ENCODE measurements at places on chromosomes 7 and 10.

DNA sequence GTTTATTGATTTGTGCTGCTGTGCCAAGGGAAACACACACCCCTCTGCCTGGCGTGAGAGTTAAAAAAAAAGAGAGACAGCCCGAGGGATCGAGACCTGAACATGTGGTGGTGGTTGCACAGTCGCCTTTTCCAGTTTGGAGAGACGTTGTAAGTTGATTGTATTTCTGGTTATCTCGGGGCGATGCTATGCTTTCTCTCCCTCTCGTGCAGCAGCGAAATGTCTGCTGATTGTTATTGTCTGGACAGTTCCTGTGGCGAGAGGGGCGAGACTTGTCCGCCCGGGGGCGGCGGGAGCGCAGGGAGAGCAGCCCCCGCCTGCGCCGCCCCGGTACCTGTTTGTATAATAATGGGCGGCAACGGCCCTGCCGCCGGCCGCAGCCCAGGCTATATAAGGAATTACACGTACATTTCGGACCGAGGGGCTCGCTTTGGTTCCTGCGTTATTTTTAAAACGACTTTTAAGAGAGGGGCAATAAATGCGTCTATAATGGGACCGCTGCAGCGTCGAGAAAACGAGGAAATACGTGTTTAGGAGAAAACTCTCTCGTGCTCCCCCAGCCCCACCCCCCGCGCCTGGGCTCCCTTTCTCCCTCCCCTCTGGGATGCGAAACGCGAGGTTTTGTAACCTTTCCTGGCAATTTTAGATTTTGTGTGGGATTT, 1.7 kb downstream of the ZEB1 start:
- no peak for DNase-seq

DNA sequence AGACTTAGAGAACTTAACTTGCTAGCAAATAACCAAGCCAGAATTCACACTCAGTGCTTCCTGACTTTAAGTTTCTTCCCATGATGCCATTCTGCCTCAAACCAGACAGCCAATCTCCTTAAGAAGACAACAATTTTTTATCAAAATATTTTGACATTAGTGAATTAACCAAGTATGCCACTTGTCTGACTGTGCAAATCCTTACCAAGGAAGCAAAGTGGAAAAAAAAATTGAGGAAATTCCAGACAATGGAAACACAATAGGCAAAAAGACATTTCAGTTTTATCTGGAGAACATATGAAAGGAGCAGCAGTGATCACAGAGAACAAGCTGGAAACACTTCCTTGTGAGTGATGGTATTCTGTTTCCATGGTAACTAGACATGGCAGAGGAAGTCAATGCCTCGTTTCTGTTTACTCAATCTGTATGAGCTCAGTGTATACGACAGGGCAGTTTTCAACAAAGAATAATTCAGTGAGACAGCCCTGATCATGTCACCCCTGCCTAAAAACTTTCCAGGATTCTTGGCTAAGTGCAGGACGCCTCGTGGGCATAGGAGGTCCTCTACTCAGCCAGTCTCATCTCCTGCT, 114.2 kb downstream of the DYNC1I1 start:
- DNase-seq = no peak

GRCh38 chr10:72255977-72256729, 17.6 kb upstream of the DDIT4 start:
- DNase-seq = no peak

- DNase-seq = no peak
These were observed 150.8 kb downstream of the FAM107B start for GRCh38 chr10:14623931-14624330.

DNA sequence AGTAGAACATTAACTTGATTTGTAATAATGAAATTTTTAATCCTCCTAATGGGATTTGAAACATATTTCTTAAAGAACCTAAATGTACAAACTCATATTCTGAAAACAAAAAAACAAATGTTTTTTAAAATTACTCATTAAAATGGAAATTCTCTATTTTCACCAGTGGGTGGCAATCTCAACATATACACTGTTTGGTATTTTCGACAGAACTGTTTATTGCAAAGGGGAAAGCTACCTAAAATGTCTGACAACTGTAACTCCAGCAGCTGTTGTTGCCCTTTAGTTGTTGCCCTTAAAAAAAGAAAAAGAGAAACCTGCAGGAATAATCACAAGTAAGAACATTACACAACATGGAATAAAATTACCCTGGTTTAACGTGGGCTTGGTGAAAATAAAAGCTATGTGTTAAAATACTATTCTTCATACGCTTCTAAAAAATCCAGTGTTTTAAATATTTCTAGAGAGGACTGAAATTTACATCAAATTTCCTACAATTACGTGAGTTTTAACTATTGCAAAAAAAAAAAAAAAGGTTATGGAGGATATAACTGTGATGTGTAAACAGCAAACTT, 54.5 kb downstream of the COL1A2 start:
- DNase-seq = no peak

- DNase-seq = no peak
These were observed 18.6 kb downstream of the PYROXD2 start for GRCh38 chr10:98396096-98397063.

DNA sequence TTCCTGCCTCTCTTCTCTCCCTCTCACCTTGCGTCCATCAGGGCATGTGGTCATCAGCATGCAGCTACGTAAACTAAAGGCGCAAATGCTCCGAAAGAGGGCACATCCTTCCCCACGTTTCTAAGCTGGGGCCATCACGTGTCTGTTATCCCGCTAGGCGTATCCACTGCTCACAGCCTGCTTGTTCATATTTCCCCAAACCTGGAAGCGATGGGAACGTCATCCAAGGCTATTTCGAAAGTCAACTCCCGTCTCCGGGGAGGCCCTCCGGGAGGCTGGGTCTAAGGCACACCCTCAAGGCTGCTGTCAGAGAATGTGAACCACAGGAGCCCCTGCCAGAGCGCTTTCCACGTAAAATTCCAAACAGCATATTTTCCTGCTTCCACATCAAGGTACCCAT, 199.2 kb downstream of the DIP2C start:
- no peak for DNase-seq

- DNase-seq = no peak
These were observed 271.1 kb downstream of the ADARB2 start for GRCh38 chr10:1465993-1466764.

DNA sequence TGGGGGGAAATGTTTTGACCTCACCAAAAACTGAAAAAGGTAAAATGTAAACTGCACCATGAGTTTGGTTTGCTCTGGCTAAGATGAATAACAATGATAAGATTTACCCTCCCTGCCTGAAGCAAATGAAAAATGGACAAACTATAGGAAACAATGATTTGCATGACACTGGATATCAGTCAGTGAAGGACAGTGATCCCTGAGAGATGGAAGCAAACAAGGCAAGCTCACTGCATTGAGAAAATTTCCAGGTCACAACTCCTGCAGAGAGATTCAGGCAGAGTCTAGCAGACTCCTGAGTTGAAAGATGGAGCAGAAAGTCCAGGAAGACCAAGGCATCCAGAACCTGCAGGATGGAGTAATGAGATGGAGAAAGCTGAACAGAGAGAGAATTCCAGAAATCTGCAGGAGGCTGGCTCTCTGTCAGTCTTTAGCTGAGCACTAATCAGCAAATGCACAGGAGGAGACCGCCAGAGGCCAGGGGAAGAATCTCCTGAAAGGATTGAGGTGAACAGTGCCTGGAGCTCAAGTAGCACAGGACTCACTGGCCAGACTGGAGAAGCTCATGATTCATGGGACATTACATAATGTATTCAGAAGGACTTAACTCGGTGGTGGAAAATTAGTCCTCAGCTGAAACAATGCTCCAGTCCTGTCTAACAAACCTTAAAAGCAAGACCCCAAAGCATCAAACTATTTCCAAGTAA, 51.2 kb upstream of the PALS2 start:
- no peak for DNase-seq

DNA sequence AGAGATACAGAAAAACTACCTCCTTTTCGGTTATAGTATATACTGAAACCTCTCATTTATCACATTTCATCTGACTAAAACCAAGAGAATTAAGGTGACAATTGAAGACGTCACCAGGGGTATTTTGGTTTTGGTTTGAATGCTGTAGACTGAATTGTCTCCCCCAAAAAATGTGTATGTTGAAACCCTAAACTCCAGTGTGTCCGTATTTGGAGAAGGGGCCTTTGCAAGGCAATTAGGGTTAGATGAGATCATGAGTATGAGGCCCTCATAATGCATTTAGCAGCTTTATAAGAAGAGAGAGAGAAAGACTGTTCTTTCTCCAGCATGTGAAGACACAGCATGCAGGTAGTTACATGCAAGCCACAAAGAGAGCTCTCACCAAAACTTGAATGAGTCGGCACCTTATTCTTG, 59.5 kb downstream of the CACNA2D1 start:
- no peak for DNase-seq

DNA sequence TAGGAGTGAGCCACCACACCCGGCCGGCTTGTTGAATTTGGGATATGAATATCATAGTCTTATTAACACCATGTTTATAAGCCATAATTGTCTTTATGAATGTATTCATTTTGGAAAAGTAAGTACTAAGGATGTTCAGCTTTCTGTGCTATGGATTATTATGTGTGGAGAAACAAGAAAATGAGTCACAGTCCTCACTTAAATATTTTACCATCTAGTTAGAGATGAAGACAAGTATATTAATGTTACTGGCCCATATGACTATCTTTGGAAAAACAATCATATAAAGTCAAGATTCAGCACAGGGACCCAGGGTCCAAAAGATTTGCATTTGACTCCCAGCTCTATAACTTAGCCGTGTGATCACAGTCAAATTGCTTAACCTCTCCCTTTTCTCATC, 9.8 kb upstream of the TOMM7 start:
- DNase-seq = no peak

GRCh38 chr10:29761916-29762315, 127.1 kb upstream of the SVIL start:
- DNase-seq = no peak

- no peak for DNase-seq
These were observed 411.6 kb upstream of the DPP6 start for GRCh38 chr7:153640586-153640985.

DNA sequence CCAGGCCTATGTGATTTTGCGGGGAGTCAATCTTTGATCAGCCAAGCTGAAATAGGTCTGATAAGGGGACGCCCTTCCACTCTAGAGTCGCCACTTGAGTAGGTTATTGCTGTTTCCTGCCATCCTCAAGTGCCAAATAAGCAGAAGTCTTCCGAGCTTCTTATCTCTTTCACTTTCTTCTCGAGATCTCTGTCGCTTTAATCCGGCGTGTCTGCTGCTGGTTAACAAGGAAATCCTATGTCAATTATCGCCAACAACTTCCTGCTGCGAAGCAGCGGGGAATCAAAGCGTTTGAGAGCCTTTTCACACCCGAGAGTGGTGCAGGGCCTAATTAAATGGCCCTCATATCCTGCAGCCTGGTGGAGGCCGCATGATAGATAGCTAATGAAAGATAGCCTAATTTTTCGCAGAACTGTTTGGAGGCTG, 215.9 kb downstream of the RAB11FIP2 start:
- DNase-seq = no peak

DNA sequence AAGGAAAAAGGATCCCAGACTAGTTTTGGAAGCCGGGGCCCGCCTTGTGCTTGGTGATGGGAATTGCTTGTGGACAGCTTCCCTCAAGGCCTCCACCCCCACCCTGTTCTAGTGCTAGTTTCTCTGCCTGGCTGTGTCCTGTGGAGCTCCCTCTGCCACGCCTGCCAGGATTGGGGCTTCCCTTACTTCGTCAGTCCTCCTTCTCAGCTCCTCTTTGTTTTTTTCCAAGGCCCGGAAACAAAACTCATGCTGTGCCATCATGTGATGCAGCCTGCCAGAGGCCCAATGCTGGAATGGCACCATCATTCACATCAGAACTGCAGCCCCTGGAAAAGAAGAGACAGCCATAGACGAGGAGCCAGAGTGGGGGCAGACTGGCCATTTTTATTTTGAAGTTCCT, 11.2 kb downstream of the YKT6 start:
- DNase-seq = peak; percentile 21

- DNase-seq = no peak
These were observed 218.4 kb downstream of the GATA3 start for GRCh38 chr10:8272794-8273425.

DNA sequence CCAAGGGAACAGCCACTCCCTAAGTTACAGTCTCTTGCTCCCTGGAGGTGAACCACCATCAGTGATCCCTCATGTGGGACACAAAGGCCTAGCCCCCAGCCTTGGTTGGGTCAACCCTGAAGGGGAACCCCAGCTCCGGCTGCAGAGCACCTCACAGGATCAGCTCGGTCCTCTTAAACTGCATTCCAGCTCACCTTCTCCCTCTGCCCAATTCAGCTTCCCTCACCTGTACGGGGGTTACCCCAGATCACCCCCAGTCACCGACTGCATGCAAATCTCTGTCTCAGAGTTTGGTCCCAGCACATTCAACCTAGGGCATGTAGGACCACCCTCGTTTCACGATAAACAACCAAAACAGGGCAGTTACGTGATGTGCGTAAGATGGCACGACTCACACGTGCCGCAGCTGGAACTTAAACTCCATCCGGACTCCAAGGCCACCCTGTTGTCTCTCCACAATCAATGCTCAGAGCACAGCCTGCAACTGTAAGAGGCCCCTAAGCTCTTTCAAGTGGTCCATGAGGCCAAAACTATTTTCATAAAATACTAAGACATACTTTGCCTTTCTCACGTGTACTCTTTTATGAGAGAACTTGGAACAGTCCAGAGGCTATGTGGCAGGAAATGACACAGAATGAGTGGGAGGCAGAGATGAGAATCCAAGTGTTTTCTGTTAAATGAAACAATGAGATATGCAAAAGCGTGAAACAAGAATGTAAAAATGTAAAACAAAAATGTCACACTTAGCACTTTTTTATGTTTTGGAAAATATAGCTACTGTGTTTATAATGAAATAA, 285.2 kb downstream of the PTPRN2 start:
- DNase-seq = no peak

- no peak for DNase-seq
These were observed 120.1 kb downstream of the DYNC2I1 start for GRCh38 chr7:158976468-158976848.

DNA sequence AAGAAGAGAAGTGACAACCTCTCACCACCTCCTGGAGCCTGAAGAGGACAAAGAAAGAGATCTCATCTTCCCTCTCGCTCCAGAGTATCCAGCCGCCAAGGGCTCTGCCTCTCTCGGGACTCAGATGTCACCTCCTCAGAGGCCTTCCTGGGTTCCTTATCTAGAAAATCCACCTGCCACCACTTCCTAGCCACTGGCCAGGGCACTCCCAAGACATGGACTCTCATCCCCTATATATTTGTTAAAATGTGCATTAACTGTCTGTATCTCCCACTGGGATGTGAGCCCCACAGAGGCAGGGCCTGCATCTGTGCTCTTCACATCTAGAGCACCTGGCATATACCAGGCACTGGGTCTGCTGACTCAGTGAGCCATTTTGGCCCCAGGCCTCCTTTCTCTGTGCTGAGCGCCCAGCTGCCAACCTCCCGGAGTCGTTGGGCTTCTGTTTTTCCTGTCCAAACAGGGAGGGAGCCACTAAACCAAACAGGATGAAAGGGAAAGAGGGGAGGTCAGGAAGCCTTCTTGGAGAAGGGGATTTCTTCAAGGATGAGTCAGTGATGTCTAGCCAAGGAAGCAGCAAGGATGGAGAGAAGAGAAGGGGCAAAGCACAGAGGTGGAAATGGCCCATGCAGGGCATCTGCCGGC, 58.9 kb downstream of the KCNMA1 start:
- peak; percentile 43 for DNase-seq

Data from smooth muscle cell of the brain vasculature (primary cell).